Stimulated activated CD4-positive, alpha-beta T cell treated with anti-CD3 and anti-CD28 coated beads, Interleukin-12 subunit alpha, Interleukin-12 subunit beta, amount 100 ng/mL, for 4 hours (primary cell): ENCODE measurements at places on chromosomes 1 and 21.

- DNase-seq: no peak
Measured at GRCh38 chr1:24905979-24906720, 23.9 kb downstream of the RUNX3 start.

GRCh38 chr1:179091691-179092165 is 9.9 kb downstream of the TOR3A start:
- no peak for DNase-seq

GRCh38 chr1:46757247-46757955 is 38.5 kb upstream of the EFCAB14 start:
- DNase-seq: no peak

DNA sequence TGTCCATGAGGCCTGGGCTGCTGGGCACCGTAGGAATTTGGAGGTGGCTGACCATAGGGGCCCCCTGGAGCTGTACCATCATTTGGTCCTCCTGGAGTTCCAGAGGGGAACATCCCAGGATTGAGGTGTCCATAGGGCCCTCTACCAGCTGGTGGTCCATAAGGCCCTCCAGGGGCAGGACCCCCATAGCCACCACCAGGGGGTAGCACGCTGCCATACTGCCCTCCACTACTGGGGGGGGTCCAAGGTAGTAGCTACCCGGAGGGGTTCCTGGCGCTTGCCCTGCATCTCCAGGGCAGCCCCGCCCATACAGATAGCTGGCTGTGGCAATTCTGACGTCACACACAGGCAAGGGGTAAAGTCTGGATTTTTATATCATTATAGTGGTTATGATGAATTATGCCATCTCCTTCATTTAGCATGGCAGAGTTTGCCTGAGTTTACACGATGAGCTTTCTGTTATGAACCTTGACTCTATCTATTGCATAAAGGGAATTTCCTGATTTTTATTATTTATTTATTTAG is 13.2 kb downstream of the MDM4 start:
- DNase-seq: no peak

GRCh38 chr1:228136901-228137300 is 3.2 kb upstream of the GUK1 start:
- no peak for DNase-seq

DNA sequence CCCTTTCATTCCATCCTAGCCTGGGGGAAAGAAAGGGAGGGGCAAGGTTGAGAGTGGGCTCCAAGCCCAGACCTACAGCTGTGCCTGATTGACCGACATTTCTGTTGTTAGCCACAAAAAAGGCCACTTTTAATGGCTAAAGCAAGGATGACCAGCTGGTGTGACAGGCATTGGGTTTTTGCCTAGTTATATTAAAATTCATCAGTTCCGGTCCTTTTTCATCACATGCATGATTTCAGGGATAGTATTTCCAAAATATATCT is 192.3 kb downstream of the ZNF326 start:
- DNase-seq: no peak
